ENCODE measurements at places on chromosomes 11 and 22.

GRCh38 chr11:78714539-78714938 lies 139.9 kb upstream of the NARS2 start:
- no peak for DNase-seq

DNA sequence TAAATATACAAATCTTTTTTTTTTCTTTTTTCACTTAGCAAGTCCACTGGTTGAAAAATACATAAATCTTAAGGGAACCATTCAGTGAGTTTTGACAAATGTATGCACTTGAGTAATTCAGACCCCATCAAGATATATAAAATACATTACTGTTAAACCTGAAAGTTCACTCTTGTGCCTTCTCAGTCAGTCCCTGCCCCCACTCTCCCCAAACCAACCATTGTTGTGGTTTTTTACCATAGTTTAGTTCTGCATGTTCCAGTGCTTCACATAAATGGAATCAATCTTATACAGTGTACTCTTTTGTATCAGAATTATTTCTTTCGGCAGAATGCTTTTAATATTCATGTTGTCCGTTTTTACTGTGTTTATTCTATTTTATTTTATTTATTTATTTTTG lies 26.1 kb downstream of the RNF214 start:
- no peak for DNase-seq

DNA sequence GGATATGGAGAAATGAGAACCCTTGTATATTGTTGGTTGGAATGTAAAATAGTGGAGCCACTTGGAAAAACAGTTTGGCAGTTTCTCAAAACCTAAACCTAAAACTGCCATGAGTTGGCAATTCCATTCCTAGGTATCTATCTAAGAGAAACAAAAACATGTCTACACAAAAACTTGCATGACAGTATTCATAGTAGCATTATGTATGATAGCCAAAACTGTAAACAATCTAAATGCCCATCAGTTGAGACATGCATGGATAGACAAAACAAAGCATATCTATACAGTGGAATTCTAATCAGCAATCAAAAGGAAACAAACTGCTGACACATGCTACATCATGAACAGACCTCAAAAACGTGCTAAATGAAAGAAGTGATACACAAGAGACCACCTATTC lies 34.9 kb downstream of the TRAF6 start:
- no peak for DNase-seq

DNA sequence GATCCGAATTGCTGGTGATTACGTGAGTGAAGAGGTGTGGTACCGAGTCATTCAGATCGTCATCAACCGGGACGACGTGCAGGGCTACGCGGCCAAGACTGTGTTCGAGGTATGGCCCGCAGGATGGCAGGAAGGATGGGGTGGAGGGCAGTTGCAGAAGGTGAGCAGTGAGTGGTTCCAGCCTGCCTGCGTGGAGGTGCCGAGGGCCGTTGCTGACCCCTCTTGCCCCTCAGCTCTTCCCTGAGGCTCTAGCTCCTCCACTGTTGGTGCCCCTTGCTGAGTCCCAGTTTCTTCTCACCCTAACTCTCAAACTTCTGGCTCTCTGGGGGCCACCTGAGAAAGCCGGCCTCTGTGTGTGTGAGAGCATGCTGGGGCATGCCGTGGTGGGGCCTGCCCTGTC lies 43.9 kb downstream of the MUC6 start:
- DNase-seq: no peak

GRCh38 chr22:49724893-49725489 lies 102.7 kb downstream of the BRD1 start:
- DNase-seq: peak; percentile 87

DNA sequence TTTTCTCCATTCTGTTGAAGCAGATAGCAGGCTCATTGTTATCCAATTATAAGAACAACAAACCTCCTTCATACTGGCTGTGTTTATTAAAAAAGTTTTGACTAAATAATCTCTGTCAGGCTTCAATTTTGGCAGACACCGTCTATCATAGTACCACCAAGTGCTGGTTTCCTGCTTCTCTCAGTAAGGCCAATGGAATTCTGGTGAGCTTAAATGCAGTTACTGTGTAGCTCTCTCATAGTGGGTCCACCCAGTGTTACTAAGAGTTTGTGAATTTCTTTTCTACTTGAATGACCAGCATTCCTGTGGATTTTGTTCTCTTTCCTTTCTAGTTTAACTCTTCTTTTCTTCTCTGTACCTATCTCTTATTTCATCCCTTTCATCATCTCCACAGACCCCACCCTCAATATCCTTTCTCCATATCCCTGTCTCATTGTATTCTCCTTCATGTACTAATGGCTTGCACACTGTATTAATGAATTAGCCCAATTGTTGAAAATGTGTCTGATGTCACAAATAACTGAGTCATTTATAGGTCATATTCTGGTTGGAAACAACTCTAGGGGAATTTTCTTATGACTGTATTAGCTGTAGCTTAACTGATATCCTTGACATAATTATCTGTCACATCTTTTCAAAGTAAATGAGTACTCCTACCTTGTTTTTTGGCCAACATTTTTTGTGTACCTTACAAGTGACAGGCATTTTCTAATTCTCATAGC lies 372.1 kb downstream of the FAT3 start:
- no peak for DNase-seq

Data from ecto neural progenitor cell (in vitro differentiated cells).